Activated naive CD4-positive, alpha-beta T cell treated with anti-CD3 and anti-CD28 coated beads for 36 hours (primary cell): ENCODE measurements at places on chromosomes 6 and 20.
A peak's percentile ranks its signal among the peaks of the same experiment; 100 is the strongest.

DNA sequence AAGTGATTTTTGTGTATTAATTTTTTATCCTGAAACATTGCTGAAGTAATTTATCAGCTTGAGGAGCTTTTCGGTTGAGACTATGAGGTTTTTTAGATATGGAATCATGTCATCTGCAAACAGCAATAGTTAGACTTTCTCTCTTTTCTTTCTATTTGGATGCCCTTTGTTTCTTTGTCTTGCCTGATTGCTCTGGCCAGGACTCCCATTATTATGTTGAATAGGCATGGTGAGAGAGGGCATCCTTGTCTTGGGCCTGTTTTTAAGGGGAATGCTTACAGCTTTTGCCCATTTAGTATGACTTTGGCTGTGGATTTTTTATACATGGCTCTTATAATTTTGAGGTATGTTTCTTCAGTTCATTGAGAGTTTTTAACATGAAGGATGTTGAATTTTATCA is 207.6 kb upstream of the DEFB112 start:
- H3K27me3 ChIP-seq: no peaks in the 10 kb centered on the region
- DNase-seq: no peak
- H3K36me3 ChIP-seq: no peaks in the 10 kb centered on the region
- no peak overlapping the region for H3K27ac ChIP-seq
- no peak overlapping the region for H3K4me3 ChIP-seq
- no peaks in the 10 kb centered on the region for H3K4me1 ChIP-seq

DNA sequence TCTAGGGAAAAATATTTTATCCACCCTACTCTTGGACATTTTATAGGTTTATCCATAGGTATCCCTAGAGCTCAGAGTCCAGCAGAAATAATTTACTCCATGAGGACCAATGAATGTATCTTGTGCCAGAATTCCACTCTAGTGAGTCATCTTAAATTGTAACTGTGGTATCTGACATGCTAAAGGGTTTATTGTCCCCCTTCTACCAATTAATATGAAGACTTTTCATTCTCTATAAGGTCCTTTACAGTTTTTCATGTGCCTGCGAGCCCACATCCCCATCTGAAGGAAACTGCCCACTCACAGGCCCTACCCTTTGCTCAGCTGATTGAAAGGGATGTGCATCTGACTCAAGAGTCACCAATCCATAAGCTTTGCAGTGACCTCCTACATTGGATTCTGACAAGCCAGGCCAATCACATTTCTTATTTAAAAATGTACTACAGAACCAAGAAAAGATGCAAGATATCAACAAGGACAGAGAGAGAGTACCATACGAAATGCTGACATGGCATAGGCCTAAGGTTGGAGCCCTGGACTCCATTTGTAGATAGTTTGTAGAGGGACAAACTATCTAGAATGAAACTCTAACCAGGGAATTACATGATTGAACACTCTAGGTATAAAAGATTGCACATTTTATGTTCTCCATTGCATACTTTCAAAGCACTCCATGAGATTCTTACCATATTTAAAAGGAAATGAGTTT is 93.4 kb upstream of the DEFB112 start:
- H3K4me3 ChIP-seq: no peak overlapping the region
- DNase-seq: no peak
- no peak overlapping the region for H3K27ac ChIP-seq
- H3K4me1 ChIP-seq: no peaks in the 10 kb centered on the region
- H3K27me3 ChIP-seq: no peaks in the 10 kb centered on the region

GRCh38 chr6:12328701-12329100 is 38.5 kb downstream of the EDN1 start:
- no peaks in the 10 kb centered on the region for H3K36me3 ChIP-seq
- no peak for DNase-seq
- peaks cover 5% of the 10 kb centered on the region for H3K4me1 ChIP-seq
- H3K4me3 ChIP-seq: no peak overlapping the region
- H3K27ac ChIP-seq: no peak overlapping the region

- no peaks in the 10 kb centered on the region for H3K27me3 ChIP-seq
- H3K36me3 ChIP-seq: no peaks in the 10 kb centered on the region
- H3K27ac ChIP-seq: no peak overlapping the region
- H3K4me3 ChIP-seq: no peak overlapping the region
These were observed 45.6 kb upstream of the FYN start for GRCh38 chr6:111918825-111919224.

DNA sequence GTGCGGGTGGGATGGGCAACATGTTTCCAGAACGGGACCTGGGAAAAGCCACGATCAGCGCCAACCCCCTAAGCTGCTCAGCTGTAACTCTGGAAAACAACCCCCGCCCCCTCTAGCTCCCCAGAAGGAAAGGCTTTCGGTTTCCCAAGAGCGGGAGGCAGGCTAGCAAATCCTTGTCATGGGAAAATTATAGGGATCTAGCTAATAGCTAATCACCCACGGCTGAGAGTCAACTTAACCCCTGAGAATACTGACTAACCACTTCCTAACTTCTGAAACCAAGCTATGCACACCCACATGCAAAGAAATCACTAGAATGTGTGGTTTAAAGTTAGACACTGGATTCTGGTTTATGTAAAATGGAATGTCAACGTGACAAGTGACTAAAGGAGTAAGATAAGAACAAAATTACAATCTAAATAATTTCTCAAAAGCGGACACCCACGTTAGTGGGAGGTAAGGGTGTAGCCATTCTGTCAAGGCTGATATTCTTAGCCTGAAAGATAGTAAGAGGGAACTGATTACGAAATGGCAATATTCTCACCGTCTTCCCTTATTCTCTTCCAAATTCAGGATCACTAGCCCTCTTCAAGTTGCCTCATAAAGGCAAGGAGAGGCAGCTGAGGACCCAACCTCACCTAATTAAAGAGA is 20.1 kb downstream of the JAG1 start:
- no peaks in the 10 kb centered on the region for H3K4me1 ChIP-seq
- peaks cover 10% of the 10 kb centered on the region for H3K27me3 ChIP-seq
- H3K27ac ChIP-seq: no peak overlapping the region
- no peak for DNase-seq
- H3K4me3 ChIP-seq: no peak overlapping the region

DNA sequence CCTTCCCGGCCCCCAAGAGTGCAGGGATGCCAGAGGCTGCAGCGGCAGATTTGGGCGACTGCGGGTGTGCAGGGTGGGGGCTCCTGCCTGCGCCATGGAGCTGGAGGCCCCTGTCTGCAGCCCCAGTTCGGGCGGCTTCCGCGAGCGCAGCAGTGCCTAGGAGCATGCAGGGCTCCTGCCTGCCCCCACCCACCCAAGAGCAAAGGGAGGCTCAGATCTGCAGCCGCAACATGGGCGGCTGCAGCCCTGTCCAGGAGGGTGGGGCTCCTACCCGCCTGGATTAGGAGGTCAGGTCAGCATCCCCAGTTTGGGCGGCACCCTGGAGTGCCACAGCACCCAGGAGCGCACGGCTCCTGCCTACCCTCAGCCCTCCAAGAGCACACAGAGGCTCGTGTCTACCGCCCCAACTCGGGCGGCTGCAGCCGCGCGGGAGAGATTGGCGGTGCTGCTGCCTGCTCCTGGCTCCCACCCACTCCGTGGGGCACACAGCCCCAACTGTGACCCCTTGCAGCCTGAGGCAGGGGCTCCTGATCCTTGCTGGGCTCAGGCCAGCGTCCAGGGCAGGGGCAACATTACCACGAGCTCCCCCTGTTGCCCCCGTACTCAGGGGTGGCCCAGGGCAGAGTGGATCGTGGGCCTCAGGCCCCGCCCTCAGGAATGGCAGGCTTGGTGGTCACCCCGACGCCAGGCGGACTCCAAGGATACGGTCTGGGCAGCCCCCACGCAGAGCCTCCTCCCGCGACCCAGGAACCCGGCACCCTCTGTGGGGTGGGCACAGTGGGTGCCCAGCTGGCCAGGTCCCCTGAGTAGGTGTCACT is 55.5 kb upstream of the UNC93A start:
- no peaks in the 10 kb centered on the region for H3K4me1 ChIP-seq
- no peaks in the 10 kb centered on the region for H3K36me3 ChIP-seq
- no peak overlapping the region for H3K27ac ChIP-seq
- H3K4me3 ChIP-seq: no peak overlapping the region

GRCh38 chr6:41273714-41274113 is 12.8 kb downstream of the TREM1 start:
- no peak overlapping the region for H3K27ac ChIP-seq
- H3K36me3 ChIP-seq: no peaks in the 10 kb centered on the region
- H3K4me1 ChIP-seq: peaks cover 11% of the 10 kb centered on the region
- no peak for DNase-seq
- H3K4me3 ChIP-seq: no peak overlapping the region

GRCh38 chr6:47230579-47230978 is 79.1 kb downstream of the TNFRSF21 start:
- no peak overlapping the region for H3K27ac ChIP-seq
- H3K36me3 ChIP-seq: no peaks in the 10 kb centered on the region
- H3K27me3 ChIP-seq: no peaks in the 10 kb centered on the region
- no peaks in the 10 kb centered on the region for H3K4me1 ChIP-seq

DNA sequence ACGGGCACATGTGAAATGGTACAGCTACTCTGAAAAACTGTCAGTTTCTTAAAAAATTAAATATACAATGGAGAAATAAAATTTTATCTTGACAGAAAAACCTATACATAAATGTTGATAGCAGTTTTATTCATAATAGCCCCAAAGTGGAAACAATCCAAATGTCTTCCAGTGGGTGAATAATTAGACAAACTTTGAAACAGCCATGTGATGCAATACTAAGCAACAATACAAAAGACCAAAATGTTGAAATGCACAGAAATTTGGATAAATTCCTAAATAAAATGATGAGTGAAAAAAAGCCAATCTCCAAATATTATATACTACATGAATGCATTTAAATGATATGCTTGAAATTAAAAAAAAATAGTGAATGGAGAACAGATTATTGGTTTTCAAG is 523.1 kb downstream of the HTR1B start:
- no peaks in the 10 kb centered on the region for H3K27me3 ChIP-seq
- no peaks in the 10 kb centered on the region for H3K4me1 ChIP-seq
- no peak for DNase-seq
- no peak overlapping the region for H3K27ac ChIP-seq
- no peak overlapping the region for H3K4me3 ChIP-seq

DNA sequence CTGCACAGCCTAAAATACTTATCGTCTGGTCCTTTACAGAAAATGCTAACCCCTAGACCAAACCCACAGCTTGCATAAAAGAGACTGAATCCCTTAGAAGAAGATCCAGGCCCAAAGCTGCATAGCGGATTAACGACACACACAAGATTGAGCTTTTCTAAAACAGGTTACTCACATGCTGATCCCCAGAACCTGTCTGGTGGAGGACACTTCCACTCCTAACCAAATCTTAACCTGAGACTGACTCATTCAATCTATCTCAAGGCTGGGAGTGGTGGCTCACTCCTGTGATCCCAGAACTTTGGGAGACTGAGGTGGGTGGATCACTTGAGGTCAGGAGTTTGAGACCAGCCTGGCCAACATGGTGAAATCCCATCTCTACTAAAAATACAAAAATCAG is 2.8 kb upstream of the SLPI start:
- DNase-seq: no peak
- H3K27ac ChIP-seq: no peak overlapping the region
- no peaks in the 10 kb centered on the region for H3K36me3 ChIP-seq
- H3K27me3 ChIP-seq: peaks cover 7% of the 10 kb centered on the region
- H3K4me3 ChIP-seq: no peak overlapping the region

DNA sequence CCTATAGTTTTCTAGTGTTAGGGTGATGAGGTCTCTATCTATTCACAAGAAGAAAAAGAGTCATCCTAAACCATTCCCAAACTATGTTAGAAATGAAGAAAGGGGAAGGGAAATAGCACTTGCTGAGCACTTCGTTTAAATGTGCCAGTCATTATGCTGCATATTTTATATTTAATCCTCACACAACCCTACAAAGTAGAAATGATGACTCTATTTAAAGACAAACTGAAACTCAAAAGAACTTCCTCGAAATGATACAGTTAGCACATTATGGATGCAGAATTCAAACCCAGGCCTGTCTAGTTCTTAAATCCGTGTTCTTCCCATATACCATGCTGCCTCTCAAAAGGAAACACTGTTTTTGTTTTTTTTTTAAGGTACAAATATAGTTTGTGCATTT is 174.6 kb downstream of the GMPR start:
- H3K27ac ChIP-seq: peak overlapping the region; percentile 83
- no peaks in the 10 kb centered on the region for H3K36me3 ChIP-seq
- H3K4me1 ChIP-seq: peaks cover 34% of the 10 kb centered on the region
- DNase-seq: no peak
- H3K4me3 ChIP-seq: peak overlapping the region; percentile 39
- no peaks in the 10 kb centered on the region for H3K27me3 ChIP-seq

DNA sequence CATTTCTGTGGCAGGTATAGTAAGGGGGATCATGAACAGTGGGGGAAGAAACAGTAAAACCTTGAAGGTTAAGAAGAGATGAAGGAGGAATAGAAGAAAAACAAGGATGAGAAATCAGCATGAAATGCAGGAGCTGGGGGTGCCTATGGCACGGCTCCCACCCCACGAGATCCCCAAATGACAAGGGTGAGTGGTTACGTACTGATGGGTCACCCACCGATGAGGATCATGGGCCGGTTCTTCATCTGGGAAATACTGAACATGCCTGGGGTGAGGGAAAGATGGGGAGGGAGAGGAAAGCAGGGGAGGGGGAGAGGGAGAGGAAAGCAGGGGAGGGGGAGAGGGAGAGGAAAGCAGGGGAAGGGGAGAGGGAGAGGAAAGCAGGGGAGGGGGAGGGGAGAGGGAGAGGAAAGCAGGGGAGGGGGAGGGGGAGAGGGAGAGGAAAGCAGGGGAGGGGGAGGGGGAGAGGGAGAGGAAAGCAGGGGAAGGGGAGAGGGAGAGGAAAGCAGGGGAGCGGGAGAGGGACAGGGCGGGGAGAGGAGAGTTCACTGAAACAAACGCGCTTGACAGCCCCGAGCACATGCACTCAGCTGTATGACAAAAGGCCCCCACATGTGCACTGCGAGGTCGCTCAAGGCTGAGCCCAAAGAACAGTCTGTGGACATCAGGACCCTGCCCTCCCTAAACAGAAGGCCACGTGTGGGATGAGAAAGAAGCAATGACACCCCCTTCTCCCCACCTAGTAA is 25.3 kb downstream of the MOCS1 start:
- H3K27ac ChIP-seq: no peak overlapping the region
- no peaks in the 10 kb centered on the region for H3K27me3 ChIP-seq
- H3K36me3 ChIP-seq: no peaks in the 10 kb centered on the region
- DNase-seq: no peak
- H3K4me3 ChIP-seq: no peak overlapping the region
- H3K4me1 ChIP-seq: no peaks in the 10 kb centered on the region

- H3K4me1 ChIP-seq: no peaks in the 10 kb centered on the region
- H3K36me3 ChIP-seq: no peaks in the 10 kb centered on the region
- H3K27me3 ChIP-seq: no peaks in the 10 kb centered on the region
- no peak overlapping the region for H3K4me3 ChIP-seq
- DNase-seq: no peak
- no peak overlapping the region for H3K27ac ChIP-seq
These were observed 630.3 kb upstream of the MAN1A1 start for GRCh38 chr6:119979862-119980261.
